ENCODE measurements at places on chromosomes 12 and 14.

DNA sequence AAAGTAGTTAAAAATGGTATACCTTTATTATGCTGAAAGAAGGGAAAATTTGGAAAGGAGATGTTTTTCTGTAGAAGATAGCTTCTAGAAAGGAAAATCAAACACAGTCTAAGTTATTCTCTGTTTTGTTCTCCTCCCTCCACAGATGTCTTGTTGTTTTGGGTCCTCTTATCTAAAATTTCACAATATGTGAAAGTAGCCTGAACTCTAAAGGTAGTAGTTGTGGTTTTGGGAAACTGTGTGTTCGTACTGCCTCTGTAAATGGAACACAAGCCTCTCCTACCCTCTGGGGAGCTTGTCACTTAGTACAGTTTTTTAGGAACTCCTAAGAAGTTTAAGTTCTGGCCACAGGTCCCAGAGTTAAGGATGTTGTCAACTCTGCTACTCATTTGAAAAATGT lies 112.6 kb downstream of the CRADD start:
- no peak for DNase-seq

- no peak for DNase-seq
Measured at GRCh38 chr12:122371475-122372045, 50.9 kb downstream of the CLIP1 start.

- no peak for DNase-seq
Measured at GRCh38 chr14:59771577-59771976, 99.0 kb downstream of the RTN1 start.

GRCh38 chr12:8628731-8629130 lies 16.1 kb upstream of the AICDA start:
- DNase-seq = no peak

- no peak for DNase-seq
Measured at GRCh38 chr14:74580275-74580672, 31.8 kb downstream of the LTBP2 start.

GRCh38 chr14:73576391-73576790 lies 7.4 kb downstream of the ACOT2 start:
- DNase-seq = no peak

DNA sequence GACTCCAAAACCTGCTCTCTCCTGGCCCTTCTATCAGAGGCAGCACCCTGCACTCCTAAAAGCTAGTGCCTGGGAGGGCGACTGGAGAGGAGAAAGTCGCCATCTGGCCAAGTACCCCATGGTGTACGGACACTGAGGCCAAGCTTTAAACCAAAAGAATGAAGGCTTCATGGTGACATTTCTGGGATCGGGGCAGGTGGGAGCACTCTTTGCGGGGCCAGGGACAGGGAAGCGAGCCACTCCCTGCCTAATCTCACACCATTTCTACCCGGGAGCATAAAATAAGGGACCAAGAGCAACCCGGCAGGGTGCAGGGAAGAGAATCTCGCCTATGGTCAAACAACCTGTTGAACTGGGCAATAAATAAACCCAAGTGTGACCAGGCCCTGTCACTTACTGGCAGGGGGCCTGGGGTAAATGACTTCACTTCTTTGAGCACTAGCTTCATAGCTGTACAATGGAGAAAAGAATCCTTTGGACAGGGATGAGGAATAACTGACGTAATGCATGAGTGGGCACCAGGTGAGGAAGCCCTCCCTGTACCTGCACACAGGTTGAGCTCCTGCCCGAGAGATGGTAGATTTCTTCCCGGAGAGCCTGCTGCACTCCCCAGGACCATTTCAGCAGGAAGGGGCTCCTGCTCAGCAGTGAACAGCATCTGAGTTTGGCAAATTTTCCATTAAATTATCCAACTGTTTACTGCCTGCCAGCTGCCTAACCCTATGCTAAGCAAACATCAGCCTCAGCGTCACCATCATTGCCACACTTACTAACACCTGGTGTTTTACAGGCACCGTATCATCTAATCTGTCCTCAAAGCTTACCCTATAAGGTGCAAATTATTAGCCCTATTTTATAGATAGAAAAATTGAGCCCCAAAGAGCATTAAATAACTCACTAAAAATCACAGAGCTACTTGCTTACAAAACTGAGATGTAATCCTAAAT lies 2.0 kb downstream of the SERPINA1 start:
- DNase-seq = no peak

GRCh38 chr14:53872681-53873089 lies 83.9 kb downstream of the BMP4 start:
- DNase-seq = no peak

Measured in stimulated activated CD8-positive, alpha-beta memory T cell treated with anti-CD3 and anti-CD28 coated beads, Interleukin-15, amount 100 ng/mL, for 48 hours (primary cell).